ENCODE measurements at places on chromosomes 11 and 22.

- DNase-seq = no peak
Observed at GRCh38 chr22:47174671-47175112, 412.2 kb downstream of the TBC1D22A start.

DNA sequence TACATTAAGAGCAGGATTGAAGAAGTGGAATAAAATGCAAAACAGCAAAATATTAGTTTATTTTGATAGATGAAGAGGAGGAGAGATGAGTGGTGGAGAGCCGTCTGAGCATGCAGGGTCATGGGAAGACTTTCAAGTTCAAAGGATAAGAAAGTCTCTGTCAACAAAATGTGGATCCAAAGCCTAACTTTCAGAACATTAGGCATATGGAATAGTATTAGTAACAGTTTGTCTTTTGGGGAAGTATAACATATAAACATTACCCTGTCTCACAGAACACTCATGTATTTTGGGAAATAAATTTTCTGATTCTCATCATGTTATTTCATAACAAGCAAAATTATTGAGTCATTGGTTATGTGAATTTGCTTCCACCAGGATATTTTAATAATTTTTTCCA is 104.3 kb upstream of the CEP126 start:
- no peak for DNase-seq

DNA sequence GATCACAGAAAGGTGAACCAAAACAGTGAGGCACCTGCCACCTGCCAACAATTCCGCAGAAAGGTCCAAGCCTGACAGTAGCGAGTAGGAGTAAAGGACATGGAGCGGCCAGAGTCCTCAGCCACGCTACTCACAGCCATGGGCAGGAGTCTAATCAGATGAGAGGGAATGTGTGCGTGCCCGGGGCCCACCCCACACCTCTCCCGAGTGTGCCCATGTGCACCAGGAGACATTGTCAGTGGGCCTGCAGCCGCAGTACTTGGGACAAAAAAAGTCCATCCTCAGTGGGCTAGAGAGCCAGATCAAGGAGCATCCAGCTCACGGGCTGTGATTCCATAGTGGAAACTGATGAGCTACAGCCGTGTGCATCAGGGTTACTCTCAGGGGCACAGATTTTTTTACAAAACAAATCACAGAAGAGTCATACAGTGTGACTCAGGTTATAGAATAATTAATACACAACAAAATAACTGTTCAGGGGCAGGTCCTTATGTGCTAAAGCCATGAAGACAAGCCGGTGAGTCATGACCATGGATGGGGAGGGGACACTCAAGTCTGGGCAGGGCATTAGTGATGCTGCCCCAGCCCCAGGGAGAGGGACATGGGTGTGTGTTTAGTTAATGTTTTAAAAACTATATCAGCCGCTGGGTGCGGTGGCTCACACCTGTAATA is 12.0 kb downstream of the SART1 start:
- DNase-seq = no peak

DNA sequence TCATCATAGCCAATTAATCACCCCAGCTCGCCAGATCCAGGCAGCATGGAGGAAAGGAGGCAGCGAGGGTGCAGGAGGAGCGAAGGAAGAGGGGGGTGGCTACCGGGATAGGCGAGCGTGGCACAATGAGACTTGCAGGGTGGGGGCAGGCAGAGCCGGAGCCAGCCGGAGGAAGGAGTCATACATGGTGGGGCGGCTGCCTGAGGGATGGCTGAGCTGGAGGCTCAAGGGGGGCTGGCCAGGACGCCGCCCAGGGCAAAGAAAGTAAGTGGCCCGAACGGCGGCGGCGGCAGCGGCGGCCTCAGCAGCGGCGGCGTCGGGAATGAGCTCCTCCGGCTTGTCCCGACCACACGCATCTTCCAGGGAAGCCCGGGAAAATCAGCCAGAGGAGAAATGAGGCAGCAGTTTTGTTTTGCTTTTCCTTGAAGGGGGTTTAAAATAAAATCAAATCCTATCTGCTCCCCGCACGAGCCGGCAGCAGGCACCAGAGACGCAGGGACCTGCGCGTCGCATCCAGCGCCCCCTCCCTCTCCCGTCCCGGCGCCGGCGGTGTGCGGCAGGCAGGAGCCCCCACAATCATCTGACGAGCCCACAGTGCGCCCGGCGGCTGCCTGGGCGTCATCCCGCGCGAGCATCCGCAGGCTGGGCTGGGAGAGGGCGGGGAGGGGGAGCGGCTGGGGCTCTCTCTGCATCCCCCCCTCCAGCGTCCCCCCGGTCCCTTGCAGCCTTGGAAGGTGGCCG is 263.6 kb downstream of the CTTN start:
- DNase-seq = no peak

GRCh38 chr11:111417766-111418435 is 38.8 kb upstream of the POU2AF1 start:
- peak; percentile 87 for DNase-seq

DNA sequence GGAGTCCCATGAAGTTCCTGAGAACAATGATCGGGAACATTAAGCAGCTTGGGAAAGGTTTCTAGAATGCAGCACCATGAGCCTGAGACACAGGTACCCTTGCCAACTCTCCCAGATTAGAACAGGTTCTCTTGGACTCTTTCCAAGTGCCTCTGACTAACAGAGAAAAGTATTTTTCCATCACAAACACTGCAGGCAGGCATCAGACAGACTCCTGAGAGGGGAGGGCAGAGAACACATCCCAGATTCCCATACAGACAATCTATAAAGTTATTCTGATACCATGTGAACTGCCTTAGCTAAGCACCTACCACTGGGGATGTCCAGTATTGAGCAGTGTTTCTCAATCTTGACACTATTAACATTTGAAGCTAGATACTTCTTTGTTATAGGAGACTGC is 27.3 kb downstream of the SERGEF start:
- DNase-seq = peak; percentile 36

GRCh38 chr22:40479126-40479800 is 108.9 kb downstream of the SGSM3 start:
- no peak for DNase-seq

- no peak for DNase-seq
Observed at GRCh38 chr11:72234514-72234830, 9.5 kb downstream of the PHOX2A start.

DNA sequence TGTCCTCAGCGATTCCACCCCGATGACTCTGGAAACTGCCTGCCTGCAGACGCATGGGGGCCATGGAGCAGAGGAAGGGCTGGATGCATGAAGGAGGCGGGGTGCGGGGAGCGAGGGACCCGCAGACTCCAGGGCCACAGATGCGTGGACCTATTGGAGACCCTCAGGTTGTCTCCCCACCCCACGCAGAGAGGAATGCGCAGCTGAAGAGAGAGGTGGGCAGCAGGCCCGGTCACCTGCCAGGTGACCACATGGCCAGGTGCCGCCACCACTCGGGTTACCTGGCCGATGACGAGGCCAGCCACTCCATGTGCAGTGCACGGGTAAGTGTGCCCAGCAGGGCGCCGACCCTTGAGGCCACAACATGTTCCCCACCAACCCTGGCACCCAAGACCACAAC is 371 bp downstream of the CCDC116 start:
- DNase-seq = no peak

GRCh38 chr22:29912605-29913398 is 29.8 kb downstream of the MTMR3 start:
- DNase-seq = peak; percentile 87

DNA sequence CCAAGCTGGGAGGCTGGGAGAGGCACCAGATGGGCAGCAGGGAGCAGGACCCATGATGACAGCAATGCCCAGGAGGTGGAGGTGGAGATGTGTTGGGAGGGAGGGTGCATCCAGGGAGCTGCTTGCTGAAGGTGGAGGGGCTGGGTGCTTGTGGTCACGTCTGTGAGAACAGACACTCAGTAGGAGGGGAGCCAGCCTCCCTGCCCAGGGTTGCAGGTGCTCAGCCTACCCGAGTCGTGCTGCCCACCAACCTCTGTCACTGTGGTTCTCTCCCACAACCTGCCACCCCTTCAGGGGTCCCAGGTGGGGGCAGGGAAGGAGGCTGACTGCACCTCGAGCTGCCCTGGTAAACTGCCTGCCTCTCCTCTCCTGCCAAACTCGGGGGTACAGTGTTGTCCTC is 5.5 kb downstream of the PRDX5 start:
- no peak for DNase-seq
